ENCODE measurements at places on chromosomes 5 and 9.

- no peak for DNase-seq
These were observed 107.6 kb upstream of the CPEB4 start for GRCh38 chr5:173780235-173781234.

DNA sequence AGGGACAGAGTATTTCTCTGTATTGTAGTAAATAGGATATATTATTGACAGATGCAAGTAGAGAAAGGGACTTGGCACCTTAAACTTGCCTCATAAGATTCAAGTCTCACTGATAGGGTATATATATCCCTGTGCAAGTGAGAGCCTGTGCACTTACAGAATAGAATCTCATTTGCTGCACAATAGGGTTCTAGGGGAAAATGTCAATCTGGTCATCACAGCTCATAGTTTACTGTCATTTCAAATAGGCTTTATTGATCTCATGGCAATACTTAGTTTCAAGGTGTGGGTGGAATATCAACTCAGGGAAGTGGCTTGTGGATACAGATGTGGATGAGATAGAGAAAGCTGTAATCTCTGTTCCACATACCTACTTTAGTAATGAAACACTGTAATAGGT lies 42.3 kb downstream of the TGFBR1 start:
- DNase-seq: no peak

- no peak for DNase-seq
These were observed 94.3 kb upstream of the OTULINL start for GRCh38 chr5:14486996-14487896.

- DNase-seq: no peak
These were observed 41.4 kb downstream of the PAX5 start for GRCh38 chr9:36992501-36993316.

Measured in bronchial epithelial cell (primary cell).